ENCODE measurements at places on chromosomes 1 and 21.

- no peak for DNase-seq
Observed at GRCh38 chr1:201127755-201128455, 921 bp upstream of the ASCL5 start.

- DNase-seq = no peak
Observed at GRCh38 chr21:31938330-31939301, 65.8 kb downstream of the HUNK start.

- DNase-seq = no peak
Observed at GRCh38 chr21:44716984-44717383, 5.6 kb upstream of the TSPEAR start.

DNA sequence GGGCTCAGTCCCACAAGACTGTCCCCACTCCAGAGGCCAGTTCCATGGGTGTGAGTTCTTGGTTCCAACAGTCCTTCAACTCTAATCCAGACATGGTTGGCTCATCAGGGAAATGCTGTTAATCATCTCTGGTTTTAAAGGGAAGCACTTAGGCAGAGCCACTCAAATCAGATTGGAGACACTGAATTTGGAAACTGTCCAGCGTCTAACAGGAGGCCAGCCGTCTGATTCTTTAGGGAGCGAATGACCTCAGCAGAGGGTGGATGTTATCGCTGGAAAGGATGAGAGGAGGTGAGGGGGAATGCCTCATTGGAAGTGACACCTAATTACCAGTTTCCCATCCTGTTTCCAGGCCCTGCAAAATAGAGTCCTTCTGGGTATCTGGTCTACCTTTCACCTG lies 22.8 kb upstream of the LRRC38 start:
- DNase-seq = no peak

- no peak for DNase-seq
Observed at GRCh38 chr21:45724345-45724961, 80.9 kb downstream of the PCBP3 start.

- DNase-seq = no peak
Observed at GRCh38 chr1:111204983-111205713, 4.7 kb upstream of the DENND2D start.

- DNase-seq = no peak
Observed at GRCh38 chr1:65255656-65256050, 53.7 kb upstream of the DNAJC6 start.

- DNase-seq = no peak
Observed at GRCh38 chr1:45884700-45885099, 81.3 kb downstream of the MAST2 start.

DNA sequence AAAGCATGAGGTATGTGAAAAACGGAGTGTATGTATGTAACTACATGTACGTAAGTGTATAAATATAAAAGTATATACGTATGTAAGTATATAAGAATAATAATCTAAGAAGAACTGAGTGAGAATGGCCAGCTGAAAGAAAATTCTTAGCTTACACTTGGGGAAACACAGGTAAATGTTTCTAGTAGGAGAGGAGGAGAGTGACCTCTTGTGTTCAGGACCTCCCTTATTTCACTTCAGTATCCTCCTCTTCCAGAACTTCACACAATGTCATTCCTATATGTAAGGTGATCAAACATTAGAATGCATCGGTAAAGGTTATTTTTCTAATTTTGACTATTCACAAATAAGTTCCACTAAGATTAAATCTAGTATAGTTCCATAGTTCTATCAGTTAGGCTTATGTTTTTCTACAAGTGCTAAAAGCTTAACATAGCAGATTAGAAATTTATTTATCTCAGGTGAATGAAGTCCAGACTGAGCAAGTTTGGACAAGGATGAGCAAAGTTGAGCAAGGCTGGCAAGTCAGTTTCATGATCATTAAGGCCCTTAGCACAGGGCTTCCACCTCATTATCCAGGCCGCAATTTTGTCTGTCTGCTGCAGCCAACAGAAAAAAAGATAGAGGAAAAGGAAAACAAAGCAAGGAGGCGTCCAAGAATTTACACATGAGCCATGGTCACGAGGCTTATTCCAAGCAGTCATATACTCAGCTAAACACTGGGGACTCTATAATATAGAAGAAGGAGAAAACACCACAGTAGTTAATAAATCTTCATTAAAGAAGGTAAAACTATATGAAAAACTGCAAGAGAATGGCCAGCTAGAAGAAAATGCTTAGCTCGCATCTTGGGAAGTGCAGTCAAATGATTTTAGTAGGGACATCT lies 7.1 kb upstream of the MROH9 start:
- DNase-seq = no peak

- DNase-seq = peak; percentile 52
Observed at GRCh38 chr1:167631936-167632614, 2.0 kb downstream of the RCSD1 start.

GRCh38 chr1:197451381-197451780 lies 183.3 kb downstream of the CRB1 start:
- no peak for DNase-seq

GRCh38 chr21:24840287-24840686 lies 767.0 kb downstream of the MRPL39 start:
- no peak for DNase-seq
